NCI-H1417 (cell line): ENCODE measurements at places on chromosomes 5 and 9.

DNA sequence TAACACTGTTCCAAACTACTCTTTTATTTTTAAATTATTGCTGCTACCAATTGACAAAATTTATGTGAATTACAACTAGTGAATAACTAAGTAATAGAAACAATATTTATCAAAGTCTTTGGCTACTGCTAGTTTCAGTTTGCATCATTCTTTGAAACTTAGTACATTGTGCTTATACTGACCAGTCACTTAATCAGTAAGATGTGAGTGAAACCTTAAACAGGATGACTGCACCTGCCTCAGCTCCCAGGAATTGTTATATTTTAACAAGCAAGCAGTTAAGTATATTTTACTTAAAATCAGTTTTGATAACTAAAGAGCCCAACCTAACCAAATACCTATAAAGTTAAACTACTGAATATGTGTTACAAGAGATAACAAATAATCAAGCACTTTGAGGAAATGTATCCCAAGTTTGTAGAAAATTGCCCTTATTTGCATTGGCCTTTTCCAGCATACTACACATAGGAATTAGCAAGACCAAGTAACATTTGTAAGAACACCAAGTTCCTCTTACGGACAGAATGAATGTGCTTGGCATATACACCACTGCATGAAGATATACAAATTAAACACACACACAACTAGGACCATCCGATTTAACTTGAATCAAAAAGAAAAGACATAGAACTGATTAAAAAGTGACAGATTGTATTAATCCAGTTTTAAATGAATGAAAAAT lies 545.5 kb upstream of the DAB2 start:
- DNase-seq = no peak

GRCh38 chr5:180631549-180632383 lies 17.6 kb downstream of the FLT4 start:
- no peak for DNase-seq

GRCh38 chr5:95728494-95729114 lies 2.5 kb upstream of the RHOBTB3 start:
- no peak for DNase-seq

DNA sequence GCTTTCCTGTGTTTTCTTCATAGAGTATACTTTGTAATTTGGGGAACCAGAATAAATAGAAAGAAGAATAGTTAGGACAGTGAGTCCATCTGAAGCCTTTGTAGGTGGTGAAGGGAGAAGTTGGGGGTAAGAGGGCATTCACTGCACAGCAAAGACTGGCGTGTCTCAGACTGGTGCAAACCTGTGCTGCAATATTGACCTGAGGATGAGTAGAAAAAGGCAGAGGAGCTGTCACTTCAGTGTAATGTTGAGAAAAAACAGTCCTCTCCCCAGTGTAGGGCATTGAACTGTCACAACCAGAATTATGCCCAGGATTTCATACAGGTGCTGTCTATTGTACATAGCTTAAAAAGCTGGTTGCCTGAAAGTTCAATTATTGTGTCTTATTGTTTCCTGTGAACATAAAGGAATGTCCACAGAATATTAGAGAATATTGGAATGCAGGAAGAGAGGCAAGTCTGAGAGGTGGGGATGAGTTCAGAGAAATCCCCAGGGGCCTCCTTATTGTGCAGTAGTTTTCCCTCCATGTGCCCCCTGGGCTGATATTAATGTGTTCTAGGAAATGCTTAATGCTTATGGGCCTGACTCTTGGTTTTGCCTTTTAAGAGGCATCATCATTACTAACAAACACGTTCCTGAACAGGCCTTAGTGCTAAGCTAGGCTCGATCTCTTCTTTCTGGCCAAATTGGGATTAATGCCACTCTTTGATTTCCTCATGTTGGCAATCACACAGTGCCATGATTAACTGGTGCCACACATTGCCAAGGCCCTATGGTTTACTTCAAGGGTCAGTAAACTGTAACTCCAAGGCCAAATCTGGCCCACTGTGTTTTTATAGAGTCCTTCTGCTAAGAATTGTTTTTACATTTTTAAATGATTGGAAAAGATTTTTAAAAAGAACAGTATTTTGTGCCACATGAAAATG lies 34.0 kb downstream of the DAPK1 start:
- DNase-seq = no peak

- DNase-seq = no peak
Measured at GRCh38 chr9:95053611-95054570, 263.6 kb downstream of the FANCC start.
